Neural crest cell (in vitro differentiated cells): ENCODE measurements at places on chromosomes 6 and 20.
A peak's percentile ranks its signal among the peaks of the same experiment; 100 is the strongest.

DNA sequence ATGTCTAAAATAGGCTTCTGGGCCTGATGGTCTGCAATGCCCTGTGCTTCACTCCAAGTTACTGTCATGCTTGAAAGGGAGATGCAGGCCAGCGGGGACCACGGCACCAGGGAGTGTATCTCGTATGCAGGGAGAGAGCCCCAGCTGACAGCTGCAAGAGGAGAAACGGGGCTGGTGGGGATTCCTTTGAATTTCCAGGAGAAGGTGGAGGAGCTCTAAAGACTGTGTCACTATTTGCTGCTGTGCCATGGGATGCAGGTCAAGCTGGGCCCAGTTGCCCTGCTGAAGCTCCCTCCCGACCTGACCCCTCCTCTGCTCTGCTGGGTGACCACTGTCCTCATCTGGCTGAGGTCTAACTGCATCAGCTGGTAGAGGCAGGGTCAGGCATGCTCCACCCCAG lies 989 bp downstream of the CST1 start:
- no peaks in the 10 kb centered on the region for H3K36me3 ChIP-seq
- peaks cover 4% of the 10 kb centered on the region for H3K4me1 ChIP-seq
- DNase-seq: no peak
- H3K27ac ChIP-seq: no peak overlapping the region
- no peak overlapping the region for H3K4me3 ChIP-seq

GRCh38 chr6:167683028-167683862 lies 143.5 kb upstream of the AFDN start:
- H3K27ac ChIP-seq: peak overlapping the region; percentile 96
- H3K4me3 ChIP-seq: peak overlapping the region; percentile 81
- H3K36me3 ChIP-seq: no peaks in the 10 kb centered on the region

DNA sequence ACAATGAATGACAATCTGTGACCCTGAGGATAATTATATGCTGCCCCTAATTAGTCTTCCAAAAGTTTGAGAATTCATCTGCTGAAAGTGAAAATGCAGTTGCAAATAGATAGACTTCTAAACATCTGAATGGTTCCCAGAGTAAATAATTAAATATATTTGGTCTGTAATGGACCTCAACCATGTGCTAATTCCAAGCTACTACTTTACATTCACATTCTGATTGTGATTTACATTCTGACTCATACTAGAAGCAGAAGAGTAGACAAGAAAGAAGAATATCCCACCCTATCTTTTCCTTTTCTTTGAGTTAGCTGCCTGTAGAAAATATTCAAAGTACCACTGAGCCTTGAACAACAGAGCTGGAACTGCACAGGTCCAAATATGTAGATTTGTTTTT lies 80.8 kb downstream of the PTPRK start:
- H3K27ac ChIP-seq: no peak overlapping the region
- H3K36me3 ChIP-seq: peaks cover 4% of the 10 kb centered on the region
- peaks cover 3% of the 10 kb centered on the region for H3K4me1 ChIP-seq
- no peaks in the 10 kb centered on the region for H3K27me3 ChIP-seq
- no peak overlapping the region for H3K4me3 ChIP-seq
- no peak for DNase-seq

- DNase-seq: no peak
- no peak overlapping the region for H3K4me3 ChIP-seq
- no peak overlapping the region for H3K27ac ChIP-seq
- no peaks in the 10 kb centered on the region for H3K4me1 ChIP-seq
Observed at GRCh38 chr6:159456349-159456748, 236.7 kb downstream of the SOD2 start.

GRCh38 chr6:79040083-79040482 lies 38.0 kb downstream of the PHIP start:
- DNase-seq: no peak
- H3K36me3 ChIP-seq: peaks cover 28% of the 10 kb centered on the region
- H3K4me1 ChIP-seq: peaks cover 10% of the 10 kb centered on the region
- no peak overlapping the region for H3K4me3 ChIP-seq
